Sigmoid colon (tissue), 7 donors: ENCODE measurements at places on chromosomes 5 and 9. TPM values are rescaled to one million over a fixed set of nuclear protein-coding genes. Genes with fewer than 3 reads are reported as not detected.

The DDX4 gene
- total RNA-seq = not detected

DNA sequence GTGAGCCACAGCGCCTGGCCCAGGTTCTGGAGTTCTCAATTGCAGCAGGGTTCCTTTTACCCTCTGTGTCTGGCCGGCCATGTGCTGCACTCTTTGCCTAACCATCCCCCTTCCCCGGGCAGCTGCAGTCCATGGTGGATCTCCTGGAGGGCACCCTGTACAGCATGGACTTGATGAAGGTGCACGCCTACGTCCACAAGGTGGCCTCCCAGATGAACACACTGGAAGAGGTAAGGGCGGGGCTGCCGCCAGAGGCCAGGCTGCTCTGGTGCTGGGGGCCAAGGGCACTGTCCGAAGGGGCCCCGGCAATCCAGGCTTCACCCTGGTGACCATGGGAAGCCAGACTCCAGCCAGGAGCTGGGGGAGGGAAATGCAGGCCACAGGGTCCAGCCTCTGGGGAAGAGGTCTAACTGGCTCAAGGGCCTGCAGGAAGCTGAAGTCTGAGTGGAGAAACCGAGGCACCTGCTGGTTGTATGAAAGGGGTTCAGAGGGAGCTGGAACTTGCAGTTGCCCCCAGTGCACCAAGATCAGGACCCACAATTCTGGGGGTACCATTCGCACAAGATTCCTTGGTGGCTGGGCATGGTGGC, 18.1 kb downstream of the OLFML2A start:
- H3K36me3 ChIP-seq = peaks cover 8% of the 10 kb centered on the region
- no peak for DNase-seq
- H3K27me3 ChIP-seq = no peaks in the 10 kb centered on the region
- peak overlapping the region; percentile 85 for H3K27ac ChIP-seq

The ROPN1L gene
- 1.9 TPM for total RNA-seq

DNA sequence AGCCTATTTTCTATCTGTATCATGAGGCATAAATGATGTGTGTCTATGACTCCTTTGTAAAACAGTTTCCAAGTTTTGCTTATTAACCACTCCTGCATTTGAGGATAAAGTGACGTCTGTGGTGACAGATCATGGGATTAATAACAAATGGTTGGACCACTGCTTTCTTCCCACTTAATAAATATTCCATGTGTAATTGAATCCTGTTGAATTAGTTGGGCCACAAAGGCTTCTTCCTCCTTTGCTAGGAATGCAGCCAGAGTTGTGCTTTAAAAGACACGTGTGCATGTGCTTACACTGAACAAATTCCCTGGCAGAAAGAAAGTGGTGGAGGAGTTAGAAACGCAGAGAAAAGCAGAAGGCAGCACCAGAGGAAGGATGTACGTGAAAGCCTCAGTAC, 150.2 kb downstream of the ACTBL2 start:
- H3K4me1 ChIP-seq = no peaks in the 10 kb centered on the region
- H3K27ac ChIP-seq = no peak overlapping the region
- H3K4me3 ChIP-seq = no peak overlapping the region
- H3K27me3 ChIP-seq = no peaks in the 10 kb centered on the region
- DNase-seq = no peak

- no peaks in the 10 kb centered on the region for H3K36me3 ChIP-seq
- H3K27ac ChIP-seq = no peak overlapping the region
- H3K4me3 ChIP-seq = no peak overlapping the region
- no peaks in the 10 kb centered on the region for H3K27me3 ChIP-seq
Observed at GRCh38 chr9:98488571-98489312, 220.0 kb downstream of the GABBR2 start.

DNA sequence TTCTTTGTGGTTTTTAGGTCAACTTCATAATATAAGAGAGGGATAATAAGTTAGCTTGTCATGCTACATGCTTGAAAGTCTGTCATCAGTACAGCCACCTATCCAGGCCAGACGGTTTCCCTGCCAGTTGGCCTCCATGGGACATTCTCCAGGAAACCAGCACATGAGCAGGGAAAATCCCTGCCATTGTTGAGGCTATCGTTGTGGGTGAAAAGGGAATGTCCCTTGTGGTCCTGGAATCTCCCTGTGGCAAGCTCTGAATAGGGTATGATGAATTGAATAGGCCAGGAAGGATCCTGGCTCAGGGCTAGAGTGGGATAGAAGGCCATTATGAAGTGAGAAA, 12.3 kb downstream of the F2RL1 start:
- no peak for DNase-seq
- no peaks in the 10 kb centered on the region for H3K27me3 ChIP-seq
- no peak overlapping the region for H3K4me3 ChIP-seq
- H3K27ac ChIP-seq = no peak overlapping the region
- H3K36me3 ChIP-seq = no peaks in the 10 kb centered on the region

DNA sequence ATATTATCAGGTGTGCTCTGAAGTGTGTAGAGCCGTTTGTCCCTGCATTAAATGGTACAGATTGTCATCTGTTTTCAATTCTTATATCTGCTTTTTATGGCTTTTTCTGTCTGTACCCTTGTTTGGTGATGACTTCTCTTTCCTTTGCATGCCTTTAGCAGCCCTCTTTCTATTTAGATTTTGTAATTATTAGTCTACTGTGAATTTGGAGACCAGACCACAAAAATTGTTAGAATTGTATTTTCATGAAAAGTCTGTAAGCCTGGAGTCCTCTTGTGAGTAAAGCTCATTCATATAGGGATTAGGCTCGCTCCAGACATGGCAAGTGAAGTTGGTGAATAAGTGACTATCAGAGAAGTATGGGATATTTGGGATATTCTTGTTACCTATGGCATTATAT, 41.7 kb downstream of the NFX1 start:
- H3K4me1 ChIP-seq = no peaks in the 10 kb centered on the region
- no peak overlapping the region for H3K4me3 ChIP-seq
- peaks cover 49% of the 10 kb centered on the region for H3K36me3 ChIP-seq
- DNase-seq = no peak

GRCh38 chr9:83355729-83356151, 182.5 kb downstream of the FRMD3 start:
- DNase-seq = no peak
- H3K27me3 ChIP-seq = no peaks in the 10 kb centered on the region
- no peaks in the 10 kb centered on the region for H3K4me1 ChIP-seq
- no peaks in the 10 kb centered on the region for H3K36me3 ChIP-seq
- H3K4me3 ChIP-seq = no peak overlapping the region

- H3K36me3 ChIP-seq = no peaks in the 10 kb centered on the region
- H3K4me3 ChIP-seq = no peak overlapping the region
- no peaks in the 10 kb centered on the region for H3K4me1 ChIP-seq
Observed at GRCh38 chr5:15607076-15607475, 107.1 kb downstream of the FBXL7 start.

The YTHDC2 gene
- total RNA-seq = 21.8 TPM

GRCh38 chr9:17905366-17905765, 326.5 kb downstream of the SH3GL2 start:
- H3K4me1 ChIP-seq = peaks cover 15% of the 10 kb centered on the region
- no peak overlapping the region for H3K27ac ChIP-seq
- H3K36me3 ChIP-seq = no peaks in the 10 kb centered on the region
- peaks cover 18% of the 10 kb centered on the region for H3K27me3 ChIP-seq
- no peak overlapping the region for H3K4me3 ChIP-seq
- DNase-seq = no peak

GRCh38 chr5:1502046-1502736, 21.6 kb downstream of the LPCAT1 start:
- H3K27me3 ChIP-seq = no peaks in the 10 kb centered on the region
- no peaks in the 10 kb centered on the region for H3K36me3 ChIP-seq
- peaks cover 21% of the 10 kb centered on the region for H3K4me1 ChIP-seq
- no peak for DNase-seq
- H3K4me3 ChIP-seq = no peak overlapping the region

DNA sequence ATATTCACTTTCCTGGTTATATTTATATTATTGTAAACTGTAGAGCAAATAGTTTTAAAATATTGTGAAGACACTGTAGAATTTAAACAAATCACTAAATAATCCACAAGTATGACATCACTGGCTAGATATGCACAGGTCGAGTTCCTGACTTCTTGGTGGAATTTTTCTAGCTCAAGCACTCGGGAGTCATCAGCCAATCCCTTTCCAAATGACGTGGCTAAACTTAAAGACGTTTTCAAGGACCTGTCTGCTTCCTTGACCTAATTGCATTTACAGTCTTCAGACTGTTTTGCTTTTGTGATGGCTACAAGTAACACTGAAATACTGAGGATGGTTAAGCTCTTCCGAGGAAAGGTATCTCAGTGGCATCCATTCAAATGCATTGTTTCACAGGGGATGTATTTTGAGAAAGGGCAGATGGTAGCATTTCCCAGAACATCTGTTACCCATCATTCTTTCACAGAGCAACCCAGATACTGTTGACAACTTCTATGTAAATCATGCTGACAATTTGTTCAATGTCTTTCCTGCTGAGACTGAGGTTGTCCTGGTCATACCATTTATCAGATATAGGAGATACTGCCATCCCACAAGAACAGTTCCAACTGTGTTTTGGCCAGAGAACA, 262.8 kb downstream of the CDH10 start:
- H3K4me1 ChIP-seq = no peaks in the 10 kb centered on the region
- no peak overlapping the region for H3K27ac ChIP-seq
- DNase-seq = no peak
- H3K36me3 ChIP-seq = no peaks in the 10 kb centered on the region
- no peak overlapping the region for H3K4me3 ChIP-seq

DNA sequence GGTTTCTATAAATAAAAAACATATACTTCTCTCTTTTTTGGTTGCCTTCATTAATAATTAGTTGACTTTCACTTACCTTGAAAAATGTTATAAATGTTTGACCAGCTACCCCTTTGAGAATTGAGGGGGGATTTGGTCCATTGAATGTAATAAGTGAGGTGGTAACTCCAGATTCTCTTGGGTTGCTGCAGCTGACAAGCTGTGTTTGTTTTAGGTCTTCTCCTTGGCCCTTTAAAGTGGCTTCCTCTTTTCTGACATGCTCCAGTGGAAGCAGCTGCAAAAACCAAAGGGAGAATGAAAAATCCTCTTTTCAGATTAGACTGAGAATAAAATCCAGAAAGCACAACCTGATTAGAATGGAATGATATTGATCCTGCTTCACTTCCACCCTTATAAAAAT, 410.5 kb downstream of the TMEM38B start:
- no peaks in the 10 kb centered on the region for H3K4me1 ChIP-seq
- no peak overlapping the region for H3K4me3 ChIP-seq
- no peaks in the 10 kb centered on the region for H3K27me3 ChIP-seq
- no peak for DNase-seq
- no peaks in the 10 kb centered on the region for H3K36me3 ChIP-seq

GRCh38 chr9:3858961-3859360, 333.2 kb upstream of the RFX3 start:
- H3K36me3 ChIP-seq = no peaks in the 10 kb centered on the region
- no peak overlapping the region for H3K4me3 ChIP-seq
- no peak for DNase-seq
- no peaks in the 10 kb centered on the region for H3K27me3 ChIP-seq
- H3K4me1 ChIP-seq = no peaks in the 10 kb centered on the region

GRCh38 chr5:159041444-159042198, 58.1 kb downstream of the EBF1 start:
- H3K36me3 ChIP-seq = no peaks in the 10 kb centered on the region
- peaks cover 17% of the 10 kb centered on the region for H3K4me1 ChIP-seq
- H3K27me3 ChIP-seq = no peaks in the 10 kb centered on the region
- no peak overlapping the region for H3K27ac ChIP-seq
- H3K4me3 ChIP-seq = no peak overlapping the region

- H3K36me3 ChIP-seq = peaks cover 3% of the 10 kb centered on the region
- peak overlapping the region; percentile 97 for H3K27ac ChIP-seq
- no peaks in the 10 kb centered on the region for H3K4me1 ChIP-seq
- H3K27me3 ChIP-seq = no peaks in the 10 kb centered on the region
- DNase-seq = peak; percentile 42
Observed at GRCh38 chr9:38390851-38391250, 1.7 kb upstream of the ALDH1B1 start.
